ENCODE measurements at places on chromosomes 6 and 20.

GRCh38 chr6:130034378-130035146, 16.2 kb downstream of the L3MBTL3 start:
- DNase-seq: no peak

- no peak for DNase-seq
Observed at GRCh38 chr6:115947966-115948541, 112.6 kb downstream of the FRK start.

GRCh38 chr6:111730864-111731263, 125.2 kb upstream of the TRAF3IP2 start:
- no peak for DNase-seq

DNA sequence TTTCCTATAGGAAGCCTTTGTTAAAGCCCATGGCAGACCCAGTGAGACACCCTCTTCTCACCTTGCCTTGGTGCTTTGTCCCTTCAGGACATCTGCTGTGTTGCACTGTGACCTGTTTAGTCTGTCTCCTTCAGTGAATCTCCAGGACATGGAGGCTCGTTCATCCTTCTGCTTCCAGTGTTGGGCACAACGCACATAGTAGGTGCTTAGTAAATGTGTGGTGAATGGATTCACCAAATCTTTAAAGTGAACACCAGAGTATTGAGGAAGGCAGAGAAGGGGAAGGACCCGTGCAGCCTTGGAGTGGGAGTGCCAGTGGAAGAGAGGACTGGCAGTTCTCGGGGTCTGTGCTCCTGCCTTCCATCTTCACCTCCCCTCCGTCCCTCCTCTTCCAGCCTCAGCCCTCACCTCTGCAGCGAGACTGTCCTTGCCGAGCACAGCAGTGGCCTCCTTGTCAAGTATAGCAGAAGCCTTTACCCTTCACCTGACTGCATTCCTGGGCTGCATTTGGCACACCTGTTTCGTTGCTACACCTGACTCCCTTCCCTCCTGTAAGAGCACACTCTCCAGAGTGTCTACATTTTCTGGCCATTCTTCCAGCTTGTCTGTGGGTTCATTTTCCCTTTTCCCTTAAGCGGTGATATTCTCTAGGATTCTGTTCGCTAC, 49.2 kb downstream of the ARID1B start:
- no peak for DNase-seq

GRCh38 chr6:166627875-166628801, 1.1 kb upstream of the RPS6KA2 start:
- peak; percentile 80 for DNase-seq

DNA sequence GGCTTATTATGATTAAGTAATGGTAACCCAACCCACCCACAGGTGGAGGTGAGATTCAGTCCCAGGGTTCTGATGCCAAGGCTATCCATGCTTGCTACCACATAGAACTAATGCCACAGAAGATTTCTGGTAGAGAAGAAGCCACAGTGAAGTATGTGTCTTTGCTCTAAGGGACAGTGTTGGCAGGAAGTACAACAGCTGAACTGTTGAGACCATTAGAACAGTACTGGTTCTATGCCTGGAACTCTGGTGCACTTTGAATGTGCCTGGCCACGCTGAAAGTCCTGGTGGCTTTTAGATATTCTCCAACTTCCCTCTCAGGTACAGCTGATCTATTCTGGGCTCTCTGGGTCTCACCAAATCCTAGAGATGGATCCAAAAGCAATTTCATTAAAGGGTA, 7.8 kb downstream of the STX7 start:
- DNase-seq: no peak

DNA sequence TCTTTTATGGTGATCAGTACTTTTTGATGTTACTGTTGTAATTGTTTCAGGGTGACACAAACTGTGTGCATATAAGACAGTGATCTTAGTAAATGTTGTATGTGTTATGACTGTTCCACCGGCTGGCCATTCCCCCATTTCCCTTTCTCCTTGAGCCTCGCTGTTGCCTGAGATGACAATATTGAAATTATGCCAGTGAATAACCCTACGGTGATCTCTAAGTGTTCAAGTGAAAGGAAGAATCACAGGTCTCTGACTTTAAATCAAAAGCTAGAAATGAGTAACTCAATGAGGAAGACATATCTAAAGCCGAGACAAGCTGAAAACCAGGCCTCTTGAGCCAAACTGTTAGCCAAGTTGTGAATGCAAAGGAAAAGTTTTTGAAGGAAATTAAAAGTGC, 32.3 kb downstream of the TULP4 start:
- DNase-seq: no peak

DNA sequence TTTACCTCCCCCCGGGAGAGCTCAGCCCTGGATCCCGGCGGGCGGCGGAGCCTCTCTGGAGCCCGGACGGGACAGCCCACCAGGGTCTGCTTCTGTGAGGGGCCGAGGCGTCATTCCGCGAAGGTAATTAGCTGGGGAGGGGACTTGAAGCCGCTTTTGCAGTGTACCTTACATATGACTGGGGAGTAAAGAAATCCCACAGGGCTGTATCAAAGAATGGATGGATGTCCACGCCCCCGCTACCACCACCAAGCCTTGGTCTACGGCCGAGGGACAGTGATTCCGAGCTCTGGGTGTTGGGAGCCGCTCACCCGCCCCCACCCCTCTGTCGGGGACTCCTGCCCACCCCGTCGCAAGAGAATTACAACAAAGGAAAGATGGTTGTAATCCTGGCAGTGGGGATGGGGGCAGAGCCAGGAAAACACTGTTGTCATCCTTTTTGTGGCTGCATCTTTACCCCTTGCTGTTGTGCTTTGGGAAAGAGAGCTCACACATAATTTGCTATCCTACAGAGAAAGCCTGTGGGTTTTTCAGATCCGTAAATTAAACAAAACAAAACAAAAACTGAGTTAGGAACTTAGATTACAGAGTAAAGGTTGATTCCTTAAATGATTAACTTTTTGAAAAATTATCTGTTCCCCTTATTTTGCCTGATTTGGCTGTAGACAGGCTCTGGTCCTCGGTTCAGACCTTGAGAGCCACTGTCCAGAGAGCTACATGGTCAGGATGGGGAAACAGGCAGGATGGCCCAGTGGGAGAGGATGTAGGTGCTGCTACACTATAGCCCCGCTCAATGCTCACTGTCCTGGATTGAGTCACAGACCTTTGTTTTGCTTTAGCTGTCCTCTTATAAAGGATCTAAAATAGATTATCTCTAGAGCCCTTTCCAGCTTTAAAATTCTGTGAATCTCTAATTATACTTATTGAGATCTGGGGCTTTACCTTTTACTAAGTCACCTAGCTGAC, 997 bp upstream of the FBXO30 start:
- DNase-seq: peak; percentile 74

- no peak for DNase-seq
Observed at GRCh38 chr20:38084425-38084951, 50.9 kb downstream of the RPRD1B start.

GRCh38 chr20:41352106-41352505, 11.5 kb downstream of the LPIN3 start:
- DNase-seq: no peak

- no peak for DNase-seq
Observed at GRCh38 chr6:161271343-161272030, 2.4 kb downstream of the AGPAT4 start.

DNA sequence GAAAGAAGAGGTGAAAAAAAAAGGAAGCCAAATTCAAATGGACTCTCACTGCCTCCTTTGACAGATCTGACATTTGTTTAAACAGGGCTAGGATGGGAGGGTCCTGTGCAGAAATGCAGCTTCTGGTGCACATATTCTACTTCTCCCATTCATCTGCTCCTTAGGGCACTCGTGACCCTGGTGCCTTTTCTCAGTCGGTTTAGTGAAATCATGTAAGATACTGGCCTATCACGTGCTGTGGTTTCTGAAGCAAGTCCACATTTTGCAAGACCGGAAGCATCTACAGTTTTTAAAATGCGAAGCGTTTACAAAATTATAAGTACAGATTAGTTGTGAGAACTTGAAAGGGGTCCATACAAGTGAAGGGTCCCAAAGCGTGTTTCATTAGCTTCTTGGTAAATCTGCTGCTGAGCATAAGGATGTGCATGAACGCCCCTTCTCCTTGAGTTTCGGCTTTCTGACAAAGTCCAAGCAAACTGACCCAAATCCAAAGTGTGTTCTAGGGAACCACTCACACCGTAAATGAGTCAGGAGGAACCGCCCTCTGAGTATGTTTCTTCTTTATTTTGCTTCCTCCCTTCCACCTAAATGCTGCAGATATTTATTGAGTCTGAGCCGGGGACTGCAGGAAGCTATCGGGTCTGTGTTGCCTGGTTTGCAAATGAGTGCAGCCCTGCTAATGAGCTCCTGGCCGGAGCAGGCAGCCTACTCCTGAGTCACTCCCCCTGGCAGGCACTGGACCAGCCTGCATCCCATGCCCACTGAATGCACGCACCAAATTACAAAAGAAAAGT, 323.8 kb upstream of the JARID2 start:
- DNase-seq: peak; percentile 34

DNA sequence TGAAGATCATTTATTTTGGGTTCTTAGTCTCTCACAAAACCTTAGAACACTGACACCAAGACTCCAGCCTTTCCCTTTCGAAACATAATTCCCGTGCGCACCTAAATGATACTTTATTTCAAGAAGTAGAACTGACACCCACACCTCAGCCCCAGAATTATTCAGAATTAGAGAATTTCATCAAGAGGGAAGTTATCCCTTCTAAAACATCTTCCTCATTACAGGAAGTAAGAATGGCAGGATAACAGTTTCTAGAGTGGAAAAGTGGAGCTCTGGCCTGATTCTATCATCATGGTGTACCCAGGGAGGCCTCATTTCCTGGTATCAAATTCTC, 1.4 kb upstream of the SRXN1 start:
- DNase-seq: no peak

- no peak for DNase-seq
Observed at GRCh38 chr6:40583709-40584108, 3.5 kb downstream of the LRFN2 start.

DNA sequence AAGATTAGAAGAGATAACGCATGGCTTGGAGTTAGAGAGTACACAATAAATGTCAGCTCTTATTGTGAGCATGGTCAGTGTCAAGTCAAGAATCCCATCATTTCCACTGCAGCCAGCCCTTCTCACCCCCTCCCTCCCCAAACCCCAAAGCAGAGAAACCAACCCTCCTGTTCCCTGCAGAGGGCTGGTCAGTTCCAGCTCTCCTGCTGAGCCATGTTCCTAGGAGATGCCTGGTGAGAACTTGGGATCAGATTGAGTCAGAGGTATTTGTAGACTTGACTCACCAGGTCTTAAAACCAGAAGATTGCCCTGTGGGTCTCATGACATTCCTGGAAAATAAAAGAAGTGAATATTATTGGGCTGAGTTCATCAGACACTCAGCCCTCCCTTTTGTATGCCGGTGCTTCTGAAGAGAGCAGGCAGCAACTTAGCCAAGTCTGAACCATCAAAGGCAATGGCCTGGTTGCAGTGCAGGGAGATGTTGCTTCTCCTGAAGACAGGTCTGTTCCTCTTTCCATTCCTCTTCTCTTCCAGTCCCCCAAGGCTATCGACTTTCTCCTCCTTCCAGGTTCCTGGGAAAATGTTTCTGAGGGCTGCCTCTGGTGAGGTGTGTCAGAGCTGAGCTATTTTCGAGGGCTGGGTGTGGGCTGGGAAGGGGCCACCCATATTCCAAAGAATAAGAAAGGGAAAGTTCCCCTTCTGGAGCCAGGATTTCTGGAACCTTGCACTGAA, 278.2 kb upstream of the SUPT3H start:
- DNase-seq: no peak

GRCh38 chr20:23390091-23390774, 28.3 kb downstream of the GZF1 start:
- no peak for DNase-seq

- DNase-seq: no peak
Observed at GRCh38 chr6:93318121-93318520, 101.2 kb downstream of the EPHA7 start.
